ENCODE measurements at places on chromosomes 11 and 22.

- no peak for DNase-seq
Measured at GRCh38 chr11:38809521-38809920, 2211.5 kb upstream of the RAG2 start.

GRCh38 chr11:74694136-74694930 lies 36.9 kb downstream of the CHRDL2 start:
- no peak for DNase-seq

DNA sequence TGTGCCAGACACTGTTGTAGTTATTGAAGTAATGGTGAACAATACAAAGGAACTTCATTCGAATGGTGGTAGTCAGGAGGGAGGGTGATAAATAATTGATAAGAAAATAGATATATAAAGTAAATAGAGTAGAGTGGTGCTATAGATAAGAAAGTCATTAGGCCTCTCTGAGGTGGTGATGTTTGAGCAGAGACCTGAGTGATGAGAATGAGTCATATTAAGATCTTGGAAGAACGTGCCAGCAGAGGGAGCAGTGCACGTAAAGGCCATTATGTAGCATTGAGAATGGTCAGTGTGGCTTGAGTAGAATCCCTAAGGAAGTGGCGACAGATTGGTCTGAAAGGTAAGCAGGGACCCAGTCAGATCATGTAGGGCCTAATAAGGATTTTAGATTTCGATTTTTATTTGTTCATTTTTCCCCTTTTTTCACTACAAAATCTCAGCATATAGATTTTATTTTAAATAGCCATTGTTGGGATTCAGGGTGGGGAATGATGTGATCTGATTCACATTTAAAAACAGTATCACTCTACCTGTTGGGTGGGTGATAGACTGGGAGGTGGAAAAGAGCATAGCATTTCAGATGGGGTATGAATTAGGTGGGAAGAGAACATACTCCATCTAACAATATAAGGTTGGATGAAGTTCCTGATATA lies 44.7 kb downstream of the CCDC90B start:
- DNase-seq = no peak

GRCh38 chr11:123330471-123330870 lies 99.6 kb upstream of the GRAMD1B start:
- no peak for DNase-seq

DNA sequence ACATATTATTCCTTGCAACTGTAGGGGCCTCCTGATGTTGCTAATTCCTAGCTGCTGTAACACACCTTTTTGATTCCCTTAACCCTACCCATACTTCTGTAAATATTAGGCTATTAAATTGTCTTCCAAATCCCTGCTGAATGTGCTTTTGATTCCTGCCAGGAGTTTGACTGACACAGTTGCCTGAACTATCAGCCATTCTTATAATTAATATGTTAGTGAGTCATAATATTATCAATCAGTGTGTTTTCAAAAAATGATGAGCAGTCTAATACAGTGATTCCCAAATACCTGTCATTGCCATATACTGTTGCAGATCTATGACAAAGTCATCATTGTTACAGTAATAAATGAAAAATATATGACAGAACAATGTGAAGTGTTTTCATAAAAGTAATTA lies 15.9 kb upstream of the FANCF start:
- DNase-seq = no peak

- no peak for DNase-seq
Measured at GRCh38 chr11:70397336-70397982, 870 bp upstream of the CTTN start.
